ENCODE measurements at places on chromosomes 13 and 19.

GRCh38 chr19:1125601-1126467 is 22.0 kb downstream of the GPX4 start:
- DNase-seq, result no peak

DNA sequence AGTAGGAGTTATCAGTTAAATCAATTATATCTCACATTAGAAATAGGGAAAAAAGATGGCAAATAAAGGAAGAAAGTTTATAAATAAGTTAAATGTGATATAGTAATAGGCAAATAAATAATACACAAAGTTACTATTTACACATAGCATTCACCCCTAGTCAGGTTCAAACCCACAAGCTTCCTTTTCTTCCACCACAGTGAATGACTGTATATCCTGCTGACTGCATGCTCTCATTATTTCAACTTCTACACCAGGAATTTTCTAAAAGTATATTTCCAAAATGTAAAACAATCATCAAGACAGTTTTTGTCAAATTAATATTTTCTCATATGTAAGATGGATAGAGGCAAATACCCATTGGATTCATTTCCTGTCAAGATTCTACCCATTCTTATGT is 548.6 kb upstream of the SLITRK5 start:
- no peak for DNase-seq

- DNase-seq, result peak; percentile 27
These were observed 5.6 kb downstream of the LYL1 start for GRCh38 chr19:13097033-13097462.

DNA sequence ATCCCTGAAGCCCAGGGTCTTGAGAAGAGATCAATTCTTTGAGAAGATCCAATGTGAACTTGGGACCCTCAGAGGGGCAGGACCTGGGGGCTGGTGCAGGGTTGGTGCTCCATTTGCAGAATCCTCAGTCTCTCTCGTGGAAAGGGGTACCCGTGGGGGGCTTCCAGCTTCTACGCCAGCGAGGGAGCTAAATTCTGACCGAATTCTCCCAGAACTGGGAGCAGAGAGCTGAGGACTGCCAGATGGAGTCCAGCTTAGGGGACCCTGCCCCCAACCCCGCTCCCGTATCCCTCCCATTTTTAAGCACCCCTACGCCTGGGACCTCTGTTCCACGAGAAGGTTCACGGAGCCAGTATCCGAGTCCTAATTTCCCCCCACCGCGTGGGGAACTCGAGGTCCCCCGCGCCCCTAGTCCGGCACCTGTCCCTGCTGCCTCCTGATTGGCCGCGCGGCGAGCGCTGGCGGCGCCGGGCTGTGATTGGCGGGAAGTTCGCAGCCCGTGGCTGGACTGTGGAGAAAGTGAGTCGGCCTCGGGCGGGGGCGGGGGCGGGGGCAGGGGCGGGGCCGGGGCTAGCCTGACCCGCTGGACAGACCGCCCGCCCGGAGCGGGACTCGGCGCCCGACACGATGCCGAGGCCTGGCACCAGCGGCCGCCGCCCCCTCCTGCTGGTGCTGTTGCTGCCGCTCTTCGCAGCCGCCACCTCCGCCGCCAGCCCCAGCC is 4.4 kb upstream of the LTBP4 start:
- no peak for DNase-seq

GRCh38 chr13:83057119-83057518 is 825.2 kb downstream of the SLITRK1 start:
- no peak for DNase-seq

Measured in CD4-positive, alpha-beta T cell treated with Interleukin-17A for 4 hours (primary cell).